ENCODE measurements at places on chromosomes 2 and 18.

DNA sequence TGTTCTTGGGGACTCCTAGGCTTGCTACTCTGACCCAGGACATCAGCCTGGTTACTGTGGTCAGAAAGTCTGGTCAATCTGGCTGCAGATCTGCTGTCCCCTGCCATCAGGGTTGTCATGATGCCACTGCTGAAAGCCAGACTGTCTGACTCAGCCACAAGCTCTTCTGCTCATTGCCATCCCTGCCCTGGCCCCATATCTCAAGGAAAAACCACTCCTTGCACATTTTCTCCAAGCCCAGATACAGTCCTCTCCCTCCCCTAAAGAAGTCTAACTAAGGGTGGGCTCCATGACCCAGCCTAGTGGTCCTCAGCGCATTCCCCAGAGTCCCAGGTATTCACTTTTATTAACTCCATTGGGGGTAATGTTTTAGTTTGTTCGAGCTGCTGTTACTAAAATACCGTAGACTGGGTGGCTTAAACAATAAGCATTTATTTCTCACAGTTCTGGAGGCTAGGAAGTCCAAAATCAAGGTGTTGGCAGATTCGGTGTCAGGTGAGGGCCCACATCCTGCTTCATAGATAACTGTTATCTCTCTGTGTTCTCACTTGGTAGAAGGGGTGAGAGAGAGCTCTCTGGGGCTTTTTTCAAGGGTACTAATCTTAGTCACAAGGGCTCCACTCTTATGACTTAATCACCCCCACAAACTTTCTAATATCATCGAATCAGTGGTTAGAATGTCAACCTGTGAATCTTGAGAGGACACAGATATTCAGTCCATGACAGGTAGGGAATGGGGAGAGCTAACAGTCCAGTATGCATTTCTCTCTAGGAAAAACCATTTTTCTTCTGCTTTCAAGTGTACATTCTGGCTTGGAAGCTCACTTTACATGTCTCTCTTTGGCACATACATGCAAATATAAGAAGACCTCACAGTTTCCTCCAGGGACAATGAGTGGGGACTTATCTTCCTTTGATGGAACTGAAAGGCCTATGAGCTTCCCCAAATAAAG lies 94.8 kb upstream of the CXCR4 start:
- no peak for DNase-seq

GRCh38 chr2:191885650-191886049 lies 38.8 kb upstream of the CAVIN2 start:
- DNase-seq: no peak

- DNase-seq: no peak
These were observed 116.6 kb downstream of the SRBD1 start for GRCh38 chr2:45494275-45494977.

DNA sequence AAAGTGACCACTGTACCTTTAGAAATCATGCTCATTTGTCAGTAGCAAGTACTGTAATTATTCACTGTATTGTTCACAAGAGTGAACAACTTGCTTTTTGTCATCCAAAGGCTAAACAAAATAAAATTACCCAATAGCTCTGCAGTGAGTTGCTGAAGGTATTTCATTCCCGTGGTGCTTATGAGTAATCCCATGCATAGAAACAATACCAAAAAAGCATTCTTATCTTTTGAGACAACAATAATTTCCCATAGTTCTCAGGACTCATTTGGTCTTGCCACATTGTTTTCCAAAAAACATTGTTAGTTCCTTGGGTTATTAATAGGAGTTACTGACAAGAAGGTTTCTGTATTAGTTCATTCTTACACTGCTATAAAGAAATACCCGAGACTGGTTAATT lies 503.2 kb upstream of the FAM98A start:
- no peak for DNase-seq

DNA sequence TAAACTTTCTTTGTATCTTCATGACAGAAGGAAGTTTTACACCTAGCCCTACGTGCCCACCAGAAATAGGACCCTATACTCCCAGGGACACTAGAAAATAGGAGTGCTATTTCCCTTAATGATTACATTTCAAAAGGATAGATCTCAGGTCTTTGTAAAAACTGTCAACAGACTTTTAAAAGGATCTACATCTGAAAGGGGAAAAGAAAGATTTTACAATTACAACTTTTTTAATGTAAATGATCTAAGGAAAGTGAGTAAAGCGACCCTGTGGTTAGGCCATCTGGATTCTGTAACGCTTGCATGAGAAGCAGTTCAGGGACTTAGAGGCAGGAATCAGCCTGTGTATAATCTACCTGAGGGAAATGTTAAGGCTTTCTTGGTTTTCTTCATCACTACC lies 431.8 kb upstream of the MC4R start:
- no peak for DNase-seq

Data from nucleus accumbens (tissue), 56 donors.